NCI-H345 (cell line): ENCODE measurements at places on chromosomes 2 and 18.

GRCh38 chr2:37282746-37283145 lies 41.9 kb downstream of the PRKD3 start:
- DNase-seq: no peak

GRCh38 chr2:68776124-68776523 lies 41.5 kb downstream of the ARHGAP25 start:
- no peak for DNase-seq

- DNase-seq: no peak
These were observed 30.9 kb upstream of the EGR4 start for GRCh38 chr2:73324126-73324725.

DNA sequence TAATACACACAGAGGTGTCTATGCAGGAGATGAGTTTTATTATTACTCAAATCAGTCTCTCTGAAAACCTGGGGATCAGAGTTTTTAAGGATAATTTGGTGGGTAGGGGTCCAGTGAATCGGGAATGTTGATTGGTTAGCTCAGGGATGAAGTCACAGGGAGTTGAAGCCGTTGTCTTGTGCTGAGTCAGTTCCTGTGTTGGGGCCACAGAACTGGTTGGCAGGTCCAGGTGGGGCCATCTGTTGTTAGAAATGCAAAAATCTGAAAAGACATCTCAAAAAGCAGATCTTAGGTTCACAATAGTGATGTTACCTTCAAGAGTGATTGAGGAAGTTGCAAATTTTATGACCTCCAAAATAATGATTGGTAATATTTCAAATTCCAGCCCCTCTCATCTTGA lies 86.9 kb downstream of the VSNL1 start:
- no peak for DNase-seq

GRCh38 chr2:30237239-30237965 lies 6.1 kb downstream of the LBH start:
- DNase-seq: no peak

DNA sequence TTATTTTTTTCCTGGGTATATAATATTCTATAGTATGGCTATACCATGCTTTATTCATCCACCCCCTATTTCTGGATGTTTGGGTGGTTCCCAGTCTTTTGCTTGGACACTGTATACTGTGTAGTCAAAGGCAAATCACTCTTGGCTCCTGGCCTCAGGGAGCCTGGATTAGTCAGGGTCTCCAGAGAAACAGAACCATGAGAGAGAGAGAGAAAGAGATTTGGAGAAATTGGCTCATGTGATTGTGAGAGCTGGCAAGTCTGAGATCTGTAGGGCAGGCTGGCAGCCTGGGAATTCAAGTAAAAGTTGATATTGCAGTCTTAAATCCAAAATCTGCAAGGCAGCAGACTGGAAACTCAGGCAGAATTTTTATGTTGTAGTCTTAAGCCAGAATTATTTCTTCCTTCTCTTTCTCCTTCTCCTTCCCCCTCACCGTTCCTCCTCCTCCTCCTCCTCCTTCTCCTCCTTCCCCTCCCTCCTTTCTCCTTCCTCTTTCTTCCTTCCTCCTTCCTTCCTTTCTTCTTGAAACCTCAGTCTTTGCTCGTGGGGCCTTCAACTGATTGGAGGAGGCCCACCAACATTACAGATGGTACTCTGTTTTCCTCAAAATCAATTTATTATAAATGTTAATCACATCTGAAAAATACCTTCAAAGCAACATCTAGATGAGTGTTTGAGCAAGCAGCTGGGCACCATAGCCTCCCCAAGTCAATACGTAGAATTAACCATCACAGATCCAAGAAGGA lies 33.0 kb downstream of the CTIF start:
- DNase-seq: no peak
